NCI-H2029 (cell line): ENCODE measurements at places on chromosomes 4 and X.

- no peak for DNase-seq
Measured at GRCh38 chr4:185259719-185260118, 50.3 kb downstream of the SNX25 start.

DNA sequence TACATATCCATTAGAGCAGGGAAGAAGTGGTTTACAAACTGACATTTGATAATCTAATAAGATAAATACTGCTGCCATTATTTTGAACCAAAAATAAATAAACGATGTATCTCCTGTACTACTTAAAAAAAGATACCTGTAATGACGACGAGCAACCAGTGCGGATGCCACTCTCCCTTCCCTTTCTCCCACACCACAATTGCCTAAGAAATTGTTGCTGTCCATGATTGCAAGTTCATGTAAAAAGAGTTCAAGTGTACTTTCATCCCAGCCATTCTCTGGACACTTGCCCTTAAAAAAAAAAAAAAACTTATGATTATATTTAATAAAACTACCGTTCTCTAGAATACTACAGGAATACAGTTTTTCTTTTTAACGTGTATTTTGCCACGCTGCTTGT is 1.4 kb downstream of the SEPSECS start:
- DNase-seq: peak; percentile 30

DNA sequence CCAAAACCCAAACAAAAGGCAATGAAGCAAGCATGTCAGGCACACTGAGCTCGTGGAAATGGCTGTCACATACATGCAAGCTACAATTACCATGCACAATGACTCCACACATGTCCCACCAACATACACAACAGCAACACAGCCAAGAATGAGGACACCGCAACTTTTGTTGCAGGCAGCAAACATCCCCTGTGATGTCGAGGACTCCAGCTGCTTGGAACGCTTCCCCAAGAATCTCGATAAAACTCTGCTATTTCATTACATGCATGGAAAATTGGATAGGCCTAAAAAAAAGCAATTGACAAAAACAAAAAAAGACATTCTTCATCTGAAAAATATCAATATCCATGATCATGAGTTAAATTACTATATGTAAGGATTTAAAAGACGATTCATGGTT is 11.8 kb downstream of the ANOS1 start:
- DNase-seq: no peak

- DNase-seq: no peak
Measured at GRCh38 chr4:90137555-90137954, 10.4 kb downstream of the CCSER1 start.

DNA sequence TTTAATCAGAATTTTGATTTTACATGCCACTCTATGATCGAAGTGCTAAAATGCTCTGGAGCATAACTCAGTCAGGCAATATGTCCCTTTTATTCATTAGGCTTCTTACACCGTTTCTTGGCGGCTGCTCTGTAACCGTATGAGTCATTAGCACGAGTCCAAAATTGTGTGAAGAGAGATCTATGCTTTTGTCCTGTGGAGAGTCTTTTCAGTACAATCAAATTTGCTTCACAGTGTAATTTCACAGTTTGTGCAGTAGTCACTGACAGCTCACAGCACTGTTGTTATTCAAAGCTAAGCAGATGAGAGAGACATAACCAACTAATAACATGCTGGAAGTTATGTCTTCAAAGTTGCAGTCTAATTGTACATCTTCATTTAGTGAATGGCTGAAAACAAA is 167.8 kb downstream of the PCDH10 start:
- no peak for DNase-seq

- no peak for DNase-seq
Measured at GRCh38 chr4:36056136-36056535, 188.2 kb downstream of the ARAP2 start.

DNA sequence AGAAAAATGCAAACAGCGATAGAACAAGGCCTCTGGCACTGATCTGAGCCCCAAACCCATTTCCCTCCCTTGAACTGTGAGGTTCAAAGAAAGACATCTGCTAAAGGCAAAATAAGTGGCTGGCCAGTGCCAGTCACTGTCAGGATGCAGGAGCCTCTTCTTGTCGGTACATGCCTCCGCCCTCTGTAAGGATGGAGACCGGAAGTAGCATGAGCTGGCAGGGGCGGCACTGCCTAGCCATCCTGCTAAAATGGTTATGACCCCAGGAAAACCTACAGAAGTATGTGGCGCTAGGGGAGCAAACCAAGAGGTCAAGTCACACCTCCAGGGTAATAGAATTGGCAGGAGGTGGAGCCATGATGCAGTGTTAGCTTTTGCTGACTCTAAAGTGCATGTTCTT is 180.3 kb downstream of the DCLK2 start:
- no peak for DNase-seq

DNA sequence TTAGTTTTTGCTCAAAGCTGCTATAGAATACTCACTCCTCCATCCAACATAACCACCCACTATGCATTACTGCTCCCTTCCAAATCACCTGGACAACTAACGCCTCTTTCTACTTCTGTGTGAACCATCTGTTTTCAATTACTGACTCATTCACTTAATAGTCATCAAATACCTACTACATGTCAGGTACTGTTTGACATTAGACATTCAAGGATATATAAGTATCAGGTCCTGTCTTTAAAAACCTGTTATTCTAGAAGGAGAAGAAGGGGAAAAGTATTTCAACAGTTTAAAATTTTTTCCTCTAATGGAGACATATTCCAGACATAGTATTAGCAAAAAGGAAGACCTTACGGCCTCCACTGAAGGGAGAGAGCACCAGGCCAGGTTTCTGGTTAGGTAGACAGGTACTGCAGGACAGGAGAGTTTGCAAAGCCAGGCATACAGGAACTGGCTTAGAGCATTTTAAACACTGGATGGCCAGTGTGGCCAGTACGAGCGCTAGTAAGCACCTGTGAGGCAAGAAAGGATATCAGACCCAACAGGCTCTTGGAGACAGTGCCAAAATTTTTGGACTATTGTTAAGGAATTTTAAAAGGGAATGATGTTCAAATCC is 39.0 kb downstream of the SH3RF1 start:
- no peak for DNase-seq

- no peak for DNase-seq
Measured at GRCh38 chrX:7191681-7192110, 43.7 kb upstream of the PUDP start.

GRCh38 chr4:105102016-105102415 is 44.7 kb upstream of the TET2 start:
- no peak for DNase-seq

- peak; percentile 12 for DNase-seq
Measured at GRCh38 chr4:30726090-30726675, 6.0 kb downstream of the PCDH7 start.

GRCh38 chr4:80990851-80991250 is 39.7 kb upstream of the BMP3 start:
- no peak for DNase-seq

- DNase-seq: no peak
Measured at GRCh38 chr4:5515646-5516045, 192.7 kb downstream of the EVC2 start.

- DNase-seq: peak; percentile 58
Measured at GRCh38 chr4:183182873-183183725, 84.0 kb downstream of the WWC2 start.

DNA sequence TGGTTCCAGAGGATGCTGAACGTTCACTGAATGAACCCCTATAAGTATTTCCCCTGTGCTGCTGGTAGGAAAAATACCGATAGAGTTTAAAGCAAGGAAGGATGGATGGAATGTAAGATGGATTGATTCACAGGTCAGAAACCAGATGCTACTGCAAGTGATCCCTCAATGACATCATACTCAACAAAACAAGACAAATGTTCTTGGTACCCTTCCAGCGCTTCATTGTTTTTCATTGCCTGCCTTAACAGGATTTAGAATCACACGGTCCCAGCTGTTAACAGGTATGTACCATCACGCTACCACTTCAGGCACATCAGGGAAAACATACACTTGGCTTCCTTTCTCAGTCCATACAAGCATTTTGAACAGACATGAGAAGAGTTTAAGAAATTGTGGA is 118.1 kb upstream of the TLR3 start:
- no peak for DNase-seq

DNA sequence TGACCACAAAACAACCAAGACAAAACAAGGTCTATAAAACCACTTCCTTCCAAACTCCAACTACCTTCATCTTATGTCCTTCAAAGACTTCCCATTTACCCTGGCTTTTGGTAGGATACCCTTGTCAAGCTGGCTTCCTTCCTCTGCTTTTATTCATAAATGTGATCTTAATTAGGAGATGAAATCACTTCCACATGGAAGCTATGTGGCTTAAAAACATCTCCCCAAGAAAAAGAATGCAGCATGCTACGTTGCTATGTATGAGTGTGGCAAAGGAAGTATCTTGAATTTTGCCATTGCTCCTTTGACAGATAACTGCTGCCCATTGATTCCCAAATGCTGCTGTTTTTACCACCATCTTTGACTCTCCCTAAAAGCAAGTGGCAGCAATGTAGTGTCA is 46.4 kb upstream of the VEGFD start:
- DNase-seq: no peak

GRCh38 chr4:76090241-76090691 is 15.8 kb downstream of the ART3 start:
- no peak for DNase-seq

DNA sequence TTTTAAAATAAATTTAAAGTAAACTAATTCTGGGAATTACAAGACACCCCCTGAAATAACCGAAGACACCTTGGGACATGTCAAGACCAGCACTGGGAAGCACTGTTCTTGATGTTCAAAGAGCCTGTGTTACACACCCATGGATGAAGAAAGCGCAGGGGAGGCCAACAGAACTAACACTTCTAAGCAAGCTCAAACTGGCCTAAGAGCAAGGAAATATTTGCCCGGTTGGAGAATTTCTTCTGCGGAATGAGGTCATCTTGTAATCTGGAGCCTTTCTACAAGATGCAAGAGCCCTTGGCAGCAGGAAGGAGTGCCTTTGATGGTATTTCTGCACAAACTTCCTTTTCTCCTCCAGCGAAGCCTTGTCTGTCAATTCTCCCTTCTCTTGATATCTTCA is 9.3 kb upstream of the EFHC2 start:
- DNase-seq: no peak

DNA sequence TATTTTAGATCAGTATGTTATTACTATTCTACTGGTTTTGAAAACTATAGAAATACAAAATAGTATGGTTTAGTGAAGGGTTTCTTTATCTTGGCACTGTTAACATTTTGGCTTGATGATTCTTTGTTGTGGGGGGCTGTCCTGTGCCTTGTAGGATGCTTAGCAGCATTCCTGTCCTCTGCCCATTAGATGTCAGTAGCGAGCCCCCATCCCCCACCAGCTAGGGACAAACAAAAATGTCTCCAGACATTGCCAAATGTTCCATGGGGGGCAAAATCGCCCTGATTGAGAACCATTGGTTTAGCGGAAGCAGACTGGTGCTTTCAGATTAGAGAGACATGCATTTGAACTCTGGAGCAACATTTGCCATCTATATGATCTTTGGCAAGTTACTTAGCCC is 23.3 kb downstream of the SPARCL1 start:
- DNase-seq: no peak

GRCh38 chr4:182344968-182345367 is 101.8 kb downstream of the TENM3 start:
- DNase-seq: no peak

GRCh38 chr4:188971125-188971524 is 831.9 kb downstream of the TRIML1 start:
- DNase-seq: peak; percentile 24

DNA sequence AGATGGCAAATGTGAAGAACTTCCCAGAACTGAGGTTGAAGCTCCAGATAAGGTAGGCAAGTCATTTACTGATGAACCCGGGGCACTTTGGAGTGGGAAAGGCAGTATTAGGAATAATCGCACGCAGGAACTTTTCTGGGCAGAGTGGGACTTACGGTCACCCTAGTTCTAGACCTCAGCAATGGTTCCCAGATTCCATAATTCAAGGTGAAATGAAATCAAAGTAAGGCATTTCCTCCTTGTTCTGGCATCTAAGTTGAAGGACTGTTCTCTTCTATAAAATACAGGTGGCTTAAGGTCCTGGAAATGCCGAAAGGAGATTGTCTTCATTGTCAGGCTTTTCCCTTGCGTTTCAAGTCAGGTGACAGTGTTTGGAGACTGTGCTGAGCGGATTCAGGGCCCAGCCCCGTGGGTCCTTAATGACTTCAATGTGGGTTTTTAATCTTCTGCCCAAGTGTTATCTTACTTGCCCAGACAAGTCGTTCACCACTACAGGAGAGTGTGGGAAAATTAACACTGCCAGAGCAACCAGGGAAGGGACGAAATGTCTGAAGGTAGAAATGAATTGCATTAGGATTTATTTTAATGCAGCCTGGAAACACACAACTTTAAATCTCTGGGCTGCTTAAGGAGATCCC is 52.1 kb upstream of the STOX2 start:
- DNase-seq: no peak

GRCh38 chrX:112931478-112931877 is 90.8 kb upstream of the AMOT start:
- DNase-seq: no peak

DNA sequence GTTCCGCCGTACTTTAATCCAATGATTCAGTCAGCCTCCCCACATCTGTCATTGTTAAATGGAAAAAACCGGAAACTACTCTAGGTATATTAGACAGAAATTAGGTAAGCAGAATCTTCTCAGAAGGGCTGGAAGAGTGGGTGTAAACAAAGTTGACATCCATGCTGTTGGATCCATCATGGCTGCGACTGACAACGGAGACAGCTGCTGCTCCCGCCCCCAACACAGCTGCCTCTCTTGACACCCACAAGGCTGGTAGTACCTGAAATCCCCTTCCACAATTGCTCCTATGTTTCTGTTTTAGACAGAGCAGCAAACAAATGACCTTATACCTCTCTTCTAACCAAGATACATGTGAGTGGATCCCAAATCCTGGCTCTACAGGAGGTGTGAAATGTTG is 66.6 kb downstream of the RXFP1 start:
- no peak for DNase-seq

DNA sequence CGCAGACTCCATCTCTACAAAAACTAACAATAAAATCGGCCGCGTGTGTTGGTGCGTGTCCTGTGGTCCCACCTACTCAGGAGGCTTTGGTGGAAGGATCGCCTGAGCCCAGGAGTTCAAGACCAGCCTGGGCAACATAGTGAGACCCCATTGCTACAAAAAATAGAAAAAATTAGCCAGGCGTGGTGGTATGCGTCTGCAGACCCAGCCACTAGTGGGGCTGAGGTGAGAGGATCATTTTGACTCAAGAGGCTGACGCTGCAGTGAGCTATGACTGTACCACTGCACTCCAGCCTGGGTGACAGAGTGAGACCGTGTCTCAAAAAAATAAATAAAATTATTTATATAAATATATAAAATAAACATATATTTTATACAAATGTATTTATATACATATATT is 22.3 kb downstream of the ASMTL start:
- DNase-seq: no peak

DNA sequence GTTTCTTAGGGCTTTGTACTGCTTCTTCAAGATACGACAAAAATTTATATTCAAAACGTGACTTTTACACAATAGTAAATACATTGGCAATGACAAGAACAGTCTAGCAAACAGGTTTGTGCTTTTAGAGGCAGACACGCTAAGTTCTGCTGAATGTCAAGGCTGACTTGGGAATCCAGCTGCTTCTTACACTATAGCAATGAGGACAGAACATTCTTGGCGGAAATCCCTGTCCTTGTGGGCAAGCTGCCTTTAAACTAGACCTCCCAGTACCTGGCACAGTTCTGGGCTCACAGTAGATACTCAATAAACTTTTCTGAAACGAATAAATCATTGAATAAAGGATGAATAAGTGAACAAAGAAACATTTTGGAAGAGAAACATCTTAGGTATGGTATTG is 148.2 kb downstream of the RASL11B start:
- DNase-seq: no peak
